NCI-H524 (cell line): ENCODE measurements at places on chromosomes 4 and X.
A peak's percentile ranks its signal among the peaks of the same experiment; 100 is the strongest.

DNA sequence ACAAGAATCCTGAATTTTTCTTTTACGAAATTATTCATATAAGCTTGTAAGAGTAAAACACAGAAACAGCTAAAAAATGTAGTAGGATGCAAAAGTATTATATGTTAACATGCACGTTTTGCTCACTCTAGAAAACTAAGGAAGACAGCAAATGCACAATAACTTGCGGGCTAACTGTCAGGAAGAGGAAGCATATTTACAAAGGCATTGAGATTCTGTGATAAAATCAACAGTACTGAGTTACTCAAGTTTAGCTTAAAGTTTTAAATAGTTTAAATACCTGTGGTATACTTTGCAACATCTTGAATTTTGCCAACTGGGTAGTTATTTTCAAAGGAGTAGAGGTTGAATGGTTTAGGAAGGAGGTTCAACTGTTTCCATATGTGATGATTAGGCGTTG, 37.0 kb downstream of the SH2D1A start:
- DNase-seq: no peak

- no peak for DNase-seq
These were observed 82.1 kb downstream of the PPP2R2C start for GRCh38 chr4:6390356-6390755.

DNA sequence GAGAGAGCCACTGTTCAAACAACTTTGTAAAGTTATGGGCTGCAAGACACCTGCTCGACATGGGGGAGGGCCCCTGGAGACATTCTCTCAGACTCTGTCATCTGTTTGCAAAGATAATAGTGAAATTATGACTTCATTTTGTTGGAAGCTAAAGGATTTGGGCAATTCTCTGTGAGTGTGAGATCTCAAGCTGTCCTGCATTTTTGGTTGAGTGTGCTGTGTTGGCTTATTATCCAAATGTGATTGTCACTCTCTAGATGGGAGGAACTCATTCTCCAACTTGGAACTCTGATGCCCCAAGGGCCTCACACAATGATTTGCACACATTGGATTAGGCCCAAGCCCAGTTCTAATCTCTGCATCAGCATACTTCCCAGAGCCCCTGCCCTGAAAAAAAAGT, 63.7 kb downstream of the STK32B start:
- DNase-seq: no peak

- no peak for DNase-seq
These were observed 750.5 kb downstream of the ADGRL3 start for GRCh38 chr4:61950625-61951024.

DNA sequence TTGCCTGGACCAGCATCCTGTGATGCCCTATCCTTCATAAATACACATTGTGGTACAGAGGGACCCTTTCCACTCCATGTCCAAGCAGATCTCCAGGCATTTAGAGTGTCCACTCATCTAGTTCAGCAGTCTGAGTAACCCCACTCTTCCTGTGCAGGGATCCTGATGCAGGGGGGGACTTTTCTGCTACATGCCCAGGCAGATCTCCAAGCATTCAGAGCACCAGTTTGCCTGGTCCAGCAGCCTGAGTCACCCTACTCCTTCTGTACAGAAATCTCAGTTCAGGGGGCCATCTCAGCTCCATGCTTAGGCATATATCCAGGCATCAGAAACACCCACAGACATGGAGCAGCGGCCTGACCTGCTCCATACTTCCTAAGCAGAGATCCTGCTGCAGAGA, 1089.8 kb downstream of the FAT4 start:
- DNase-seq: no peak

GRCh38 chr4:103996637-103997036, 276.9 kb upstream of the TACR3 start:
- peak; percentile 39 for DNase-seq

- DNase-seq: no peak
These were observed 57.8 kb upstream of the ADGRA3 start for GRCh38 chr4:22573641-22574040.

DNA sequence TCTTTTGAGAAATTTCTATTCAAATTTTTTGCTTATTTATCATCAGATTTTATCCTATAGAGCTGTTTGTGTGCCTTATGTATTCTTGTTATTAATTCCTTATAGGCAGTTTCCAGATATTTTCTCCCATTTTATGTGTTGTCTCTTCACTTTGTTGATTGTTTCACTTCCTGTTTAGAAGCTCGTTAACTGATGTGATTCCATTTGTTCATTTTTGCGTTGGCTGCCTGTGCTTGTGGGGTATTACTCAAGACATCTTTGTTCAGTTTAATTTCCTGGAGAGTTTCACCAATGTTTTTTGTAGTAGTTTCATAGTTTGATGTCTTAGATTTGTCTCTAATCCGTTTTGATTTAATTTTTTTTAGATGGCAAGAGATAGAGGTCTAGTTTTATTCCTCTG, 14.6 kb downstream of the ZNF718 start:
- DNase-seq: no peak

DNA sequence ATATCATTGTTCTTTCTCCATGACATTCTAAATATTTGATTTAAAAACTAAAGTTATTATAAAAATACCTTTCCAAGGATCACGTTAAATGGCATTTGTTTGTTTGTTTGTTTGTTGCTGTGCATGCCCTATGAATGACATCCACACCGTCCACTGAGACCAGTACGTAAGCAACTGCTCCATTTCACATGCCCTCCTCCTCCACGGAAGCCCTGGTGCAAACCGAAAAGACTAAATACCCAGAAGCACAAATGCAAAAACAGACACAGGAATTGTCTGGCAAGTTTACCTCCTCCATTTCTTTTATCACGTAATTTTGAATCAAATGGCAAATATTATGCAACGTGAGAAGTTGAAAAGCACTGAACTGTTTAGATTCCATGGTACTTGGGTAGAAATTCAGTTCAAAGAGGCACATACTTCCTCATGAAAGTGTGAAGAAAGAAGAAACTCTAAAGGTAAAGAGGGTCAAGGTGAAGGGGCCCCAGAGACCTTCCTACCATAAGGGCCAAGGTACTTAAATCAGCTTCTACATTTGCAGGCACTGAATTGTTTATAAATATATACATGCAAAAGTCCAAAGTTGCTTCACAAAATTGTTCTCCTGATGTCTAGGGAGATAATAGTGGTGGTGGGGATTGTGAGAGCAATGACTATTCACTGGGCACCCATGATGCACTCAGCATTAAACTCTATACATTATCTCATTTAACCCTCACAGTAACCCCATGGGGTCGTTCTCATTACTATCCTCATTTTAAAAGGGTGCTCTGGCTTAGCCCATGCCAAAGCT, 23.4 kb downstream of the IRF2 start:
- DNase-seq: no peak

- DNase-seq: no peak
These were observed 33.5 kb downstream of the TMEM164 start for GRCh38 chrX:110036162-110037033.

DNA sequence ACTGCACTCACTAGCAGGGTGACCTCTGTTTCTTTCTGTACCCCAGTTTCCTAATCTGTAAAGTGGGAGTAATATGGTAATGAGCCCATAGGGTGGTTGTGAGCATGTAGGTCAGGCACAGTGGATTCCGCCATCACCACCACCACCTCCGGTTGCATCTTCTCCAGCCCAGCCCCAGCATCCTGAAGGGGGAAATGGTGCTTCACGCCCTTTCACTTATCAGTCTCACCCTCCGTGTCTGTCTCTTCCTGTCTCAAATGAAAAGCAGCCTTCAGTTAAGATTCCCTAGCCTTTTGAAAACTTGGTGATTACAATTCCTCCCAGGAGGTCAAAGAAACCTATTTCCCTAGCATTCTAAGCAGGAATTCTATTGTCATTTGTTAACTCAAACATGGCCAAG, 16.9 kb upstream of the XPNPEP2 start:
- no peak for DNase-seq

DNA sequence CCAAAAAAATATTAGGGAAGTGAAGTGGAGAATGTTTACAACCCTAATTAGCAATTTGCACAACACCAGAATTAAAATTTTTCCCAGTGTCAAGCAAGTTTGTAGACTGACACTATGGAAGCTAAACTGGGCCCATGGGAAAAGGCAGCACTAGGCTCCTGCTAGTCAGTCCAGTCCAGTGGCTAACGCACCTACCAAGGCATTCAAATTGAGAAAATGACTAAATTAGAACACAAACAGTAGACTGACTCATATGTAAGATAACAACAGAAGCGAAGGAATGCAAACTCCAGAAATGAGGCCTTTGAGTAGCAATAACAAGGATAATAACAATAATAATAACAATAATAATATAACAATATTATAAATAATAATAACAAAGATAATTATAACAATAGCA, 90.7 kb downstream of the GRIA3 start:
- DNase-seq: no peak

- no peak for DNase-seq
These were observed 68.8 kb upstream of the SLC7A11 start for GRCh38 chr4:138310991-138311390.

DNA sequence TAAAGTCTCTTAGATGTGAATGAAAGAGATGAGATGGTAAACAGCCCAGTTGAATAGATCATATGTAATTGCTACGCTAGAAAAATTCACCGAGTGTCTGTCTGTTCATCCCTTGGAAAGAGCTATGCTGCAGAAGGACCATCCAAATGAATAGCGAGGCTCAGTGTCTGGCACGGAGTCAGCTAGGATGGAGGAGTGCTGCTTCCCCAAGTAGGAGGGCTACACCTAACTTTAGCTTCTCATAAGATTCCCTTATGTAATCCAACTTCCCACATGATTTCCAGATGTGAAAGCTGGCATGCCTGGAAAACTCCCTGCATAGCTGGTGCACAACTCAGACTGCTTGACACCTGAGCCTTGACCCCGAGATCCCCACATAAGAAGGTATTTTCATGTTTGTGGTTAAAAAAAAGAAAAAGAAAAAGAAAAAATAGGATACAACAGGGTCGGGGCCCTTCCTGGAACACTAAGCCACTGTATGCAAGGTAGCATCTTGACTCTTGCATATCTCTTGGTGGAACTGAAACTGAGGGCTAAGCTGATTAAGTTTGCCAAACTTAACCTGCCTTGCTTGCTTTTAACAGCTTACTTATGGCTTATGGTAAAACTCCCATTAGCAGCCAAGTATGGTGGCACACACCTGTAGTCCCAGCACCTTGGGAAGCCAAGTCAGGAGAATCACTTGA, 82.3 kb downstream of the FREM3 start:
- no peak for DNase-seq

- DNase-seq: no peak
These were observed 34.8 kb downstream of the TMEM271 start for GRCh38 chr4:541271-541670.

GRCh38 chr4:3682236-3683076, 83.7 kb upstream of the ADRA2C start:
- DNase-seq: no peak

DNA sequence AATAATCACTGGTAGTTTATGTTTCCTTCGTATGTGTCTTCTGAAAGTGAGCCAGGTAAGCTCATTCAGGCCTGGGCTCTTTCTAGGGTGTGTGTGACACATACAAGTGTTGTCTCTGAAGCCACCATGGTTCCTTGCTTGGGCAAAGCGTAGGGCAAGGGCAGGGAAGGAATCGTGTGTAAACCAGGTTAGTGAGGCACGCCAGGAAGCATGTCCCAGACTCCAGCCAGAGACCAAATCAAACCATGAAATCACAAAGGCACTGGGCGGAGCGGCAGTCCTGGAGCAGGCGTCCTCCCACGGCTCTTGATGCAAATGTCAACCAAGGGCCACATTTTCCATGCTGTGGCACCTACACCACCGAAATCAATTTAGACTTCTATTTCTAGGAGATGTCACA, 67.0 kb downstream of the NYX start:
- DNase-seq: no peak

DNA sequence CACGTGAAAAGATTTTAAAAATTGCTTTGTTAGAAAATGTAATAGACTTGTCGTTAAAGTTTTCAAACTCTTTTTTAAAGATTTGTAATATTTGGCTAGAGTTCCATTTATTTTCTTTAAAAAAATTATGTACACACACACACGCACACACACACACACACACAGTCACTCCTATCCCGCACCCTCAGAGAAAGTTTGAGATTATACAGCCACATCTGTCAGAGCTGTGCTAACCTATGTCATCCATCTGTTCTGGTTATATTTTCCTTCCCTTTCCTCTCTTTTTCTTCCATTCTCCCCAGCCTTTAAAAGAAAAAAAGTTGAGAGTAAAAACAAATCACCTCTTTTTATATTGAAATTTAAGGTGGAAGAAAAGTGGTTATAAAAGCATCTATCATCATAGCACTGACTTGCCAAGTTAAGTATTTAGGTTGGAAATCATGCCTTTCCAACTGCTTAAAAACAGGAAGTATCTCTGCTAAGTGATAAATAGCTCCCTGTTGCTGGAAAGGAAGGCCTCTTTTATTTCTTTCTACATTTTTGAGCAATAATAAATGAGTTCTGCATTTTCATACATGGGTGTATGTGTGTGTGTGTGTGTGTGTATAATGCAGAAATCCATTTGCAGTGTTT, 163.3 kb upstream of the SPRY1 start:
- DNase-seq: no peak

DNA sequence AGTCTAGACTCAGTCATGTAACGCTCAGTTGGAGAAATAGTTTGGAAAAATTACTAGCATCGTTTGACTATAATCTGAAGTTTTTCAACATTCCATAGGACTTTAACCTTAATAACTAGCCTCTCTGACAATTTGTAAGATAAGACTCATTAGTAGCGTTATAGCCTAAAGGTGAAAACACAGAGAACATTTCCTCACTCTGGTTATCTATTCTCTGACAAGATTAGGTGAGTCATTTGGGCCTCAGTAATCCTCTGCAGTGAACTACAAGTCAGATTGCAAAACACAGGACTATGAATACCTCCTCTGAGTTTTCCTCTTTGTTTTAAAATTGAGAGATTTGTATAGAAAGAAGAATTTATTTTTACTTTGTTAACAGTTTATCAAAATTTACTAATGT, 31.8 kb upstream of the PDLIM5 start:
- no peak for DNase-seq

DNA sequence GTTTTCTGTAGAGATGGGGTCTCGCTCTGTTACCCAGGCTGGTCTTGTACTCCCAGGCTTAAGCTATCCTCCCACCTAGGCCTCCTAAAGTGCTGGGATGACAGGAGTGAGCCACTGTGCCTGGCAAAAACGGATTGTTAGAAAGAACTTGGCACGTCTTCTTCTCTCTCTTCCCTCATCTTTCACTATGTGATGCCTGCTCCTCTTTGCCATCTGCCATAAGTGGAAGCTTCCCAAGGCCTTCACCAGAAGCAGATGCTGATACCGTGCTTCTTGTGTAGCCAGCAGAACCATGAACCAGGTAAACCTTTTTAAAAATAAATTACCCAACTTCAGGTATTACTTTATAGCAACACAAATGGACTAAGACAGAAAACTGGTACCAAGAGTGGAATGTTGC, 36.9 kb upstream of the HUWE1 start:
- DNase-seq: no peak
